ENCODE measurements at places on chromosomes 7 and 10.

GRCh38 chr7:156927571-156928405 is 21.7 kb upstream of the NOM1 start:
- no peak for DNase-seq

DNA sequence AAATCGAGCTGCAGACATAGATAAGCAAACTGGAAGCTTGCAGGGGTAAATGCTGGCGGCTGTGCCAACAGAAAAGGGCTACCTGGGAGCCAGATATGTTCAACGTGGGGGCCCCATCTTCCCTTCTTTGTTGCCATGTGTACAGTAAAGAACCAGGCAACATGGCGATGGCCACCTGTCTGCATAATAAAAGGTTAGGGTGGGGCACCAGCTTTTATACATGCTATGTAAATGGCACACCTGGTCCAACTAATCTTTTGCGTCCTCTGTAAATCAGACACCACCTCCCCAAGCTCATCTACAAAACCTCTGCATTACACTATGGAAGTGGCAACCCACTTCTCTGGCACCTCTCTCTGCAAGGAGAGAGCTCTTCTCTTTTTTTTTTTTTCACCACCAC is 13.9 kb downstream of the BUD31 start:
- DNase-seq, result no peak

- DNase-seq, result no peak
These were observed 129.5 kb downstream of the LHPP start for GRCh38 chr10:124591123-124591495.

GRCh38 chr10:28728366-28728765 is 51.0 kb downstream of the BAMBI start:
- no peak for DNase-seq

DNA sequence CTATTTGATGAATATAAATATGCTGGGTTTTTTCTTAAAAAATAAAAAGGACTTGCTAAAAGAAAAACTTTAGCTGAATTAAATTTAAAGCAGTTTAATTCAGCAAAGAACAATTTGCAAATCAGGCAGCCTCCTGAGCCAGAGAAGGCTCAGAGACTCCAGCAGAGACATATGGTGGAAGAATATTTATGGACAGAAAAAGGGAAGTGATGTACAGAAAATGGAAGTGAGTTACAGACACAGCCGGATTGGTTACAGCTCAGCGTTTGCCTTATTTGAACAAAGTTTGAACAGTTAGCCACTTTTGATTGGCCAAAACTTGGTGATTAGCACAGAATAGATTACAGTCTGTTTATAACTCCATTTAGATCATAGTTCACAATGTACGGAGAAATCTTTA is 110.3 kb downstream of the GAD2 start:
- no peak for DNase-seq

DNA sequence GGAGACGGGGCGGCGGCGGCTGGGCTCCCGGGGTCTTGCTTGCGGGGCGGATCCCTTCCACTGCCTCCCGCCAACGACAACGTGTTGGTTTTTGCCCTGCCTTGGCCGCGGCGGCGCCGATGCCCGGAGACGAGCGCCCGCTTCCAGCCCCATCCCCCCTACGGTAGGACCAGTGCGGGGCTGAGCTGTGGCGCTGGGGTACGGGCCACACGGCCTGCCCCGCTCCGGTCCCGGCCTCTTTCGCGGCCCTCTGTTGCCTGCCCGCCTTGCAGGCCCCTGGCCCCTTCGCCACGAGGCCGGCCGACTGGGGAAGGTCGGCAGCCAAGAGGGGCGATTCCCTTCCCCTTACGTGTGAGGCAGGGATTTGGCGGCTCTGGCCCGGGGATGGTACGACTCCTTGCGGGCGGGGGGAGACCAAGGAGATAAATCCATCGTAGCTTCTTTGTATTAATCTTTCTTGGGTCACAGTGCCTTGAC is 488 bp downstream of the EIF4H start:
- peak; percentile 35 for DNase-seq

GRCh38 chr7:78489476-78490240 is 691.1 kb downstream of the PHTF2 start:
- DNase-seq, result no peak

DNA sequence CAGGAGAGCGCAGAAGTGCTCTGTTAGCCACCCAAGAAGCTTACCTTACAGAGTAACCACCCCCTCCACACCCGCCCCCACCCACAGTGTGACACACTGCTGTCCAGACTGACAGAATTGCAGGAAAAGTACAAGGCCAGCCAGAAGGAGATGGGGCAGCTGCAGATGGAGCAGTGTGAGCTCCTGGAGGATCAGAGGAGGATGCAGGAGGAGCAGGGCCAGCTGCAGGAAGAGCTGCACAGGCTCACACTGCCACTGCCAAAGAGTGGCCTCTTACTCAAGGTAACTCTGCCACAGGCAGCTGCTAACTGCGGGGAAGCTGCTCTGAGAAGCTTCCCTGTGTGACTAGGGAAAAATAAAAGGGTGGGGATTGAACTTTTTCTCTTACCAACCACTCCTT is 17.6 kb downstream of the CCDC136 start:
- DNase-seq, result no peak

GRCh38 chr10:44195112-44196007 is 189.5 kb downstream of the CXCL12 start:
- no peak for DNase-seq

GRCh38 chr10:6973899-6974298 is 393.8 kb upstream of the PRKCQ start:
- no peak for DNase-seq

DNA sequence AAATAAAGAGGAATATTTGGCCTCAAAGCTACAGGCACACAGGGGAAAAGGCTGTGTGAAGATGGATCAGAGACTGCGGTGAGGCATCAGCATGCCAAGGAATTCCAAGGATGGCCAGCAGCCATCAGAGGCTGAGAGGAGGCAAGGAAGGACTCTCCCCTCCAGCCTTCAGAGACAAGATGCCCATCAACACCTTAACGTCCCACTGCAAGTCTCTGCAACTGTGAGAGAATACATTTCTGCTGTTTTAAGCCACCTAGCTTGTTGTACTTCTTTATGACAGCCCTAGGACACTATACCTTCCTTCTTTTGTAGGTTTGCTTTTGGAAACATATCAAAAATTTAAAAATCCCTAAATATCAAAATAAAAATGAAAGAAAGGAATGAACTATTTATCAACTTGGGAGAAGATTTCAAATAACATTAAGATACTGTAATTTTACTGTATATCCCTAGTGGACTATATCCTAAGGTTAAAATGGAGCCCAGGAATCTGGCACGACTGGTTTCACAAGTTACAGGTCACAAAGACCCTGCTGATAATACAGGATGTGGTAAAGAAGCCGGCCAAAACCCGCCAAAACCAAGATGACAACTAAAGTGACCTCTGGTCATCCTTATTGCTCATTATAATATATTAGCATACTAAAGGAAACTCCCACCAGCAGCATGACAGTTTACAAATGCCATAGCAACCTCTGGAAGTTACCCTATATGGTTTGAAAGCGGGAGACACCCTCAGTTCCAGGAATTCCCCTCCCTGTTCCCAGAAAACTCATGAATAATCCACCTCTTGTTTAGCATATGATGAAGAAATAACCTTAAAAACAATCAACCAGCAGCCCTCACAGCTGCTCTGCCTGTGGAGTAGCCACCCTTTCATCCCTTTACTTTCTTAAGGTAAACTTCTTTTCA is 185.2 kb downstream of the AVL9 start:
- no peak for DNase-seq

DNA sequence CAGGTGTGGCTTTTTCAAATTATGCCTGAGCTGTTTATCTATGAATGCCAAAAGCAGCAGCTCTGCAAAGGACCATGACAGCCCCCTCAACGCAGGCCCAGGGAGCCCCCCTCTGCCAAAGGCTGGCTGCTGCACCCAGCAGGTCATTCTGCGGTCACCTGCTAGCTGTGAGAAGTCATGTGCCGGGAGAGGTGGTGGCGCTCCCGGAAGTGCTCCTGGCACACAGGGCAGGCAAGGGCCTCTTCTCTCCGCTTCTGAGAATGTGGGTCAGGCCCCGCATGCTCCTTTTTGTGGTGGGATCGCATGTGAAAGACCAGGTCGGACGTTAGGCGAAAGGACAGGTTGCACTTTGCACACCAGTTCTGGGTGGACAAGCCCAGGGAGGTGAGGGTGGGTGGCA is 16.4 kb downstream of the ZNF488 start:
- no peak for DNase-seq

GRCh38 chr7:24576171-24577025 is 3.1 kb downstream of the PALS2 start:
- DNase-seq, result peak; percentile 40

Measured in hematopoietic multipotent progenitor cell treated with erythropoietin and hydrocortisone succinate and interleukin-3 and kit ligand, for 17 days (in vitro differentiated cells).